ENCODE measurements at places on chromosomes 2 and 18. TPM values are rescaled to one million over a fixed set of nuclear protein-coding genes. Genes with fewer than 3 reads are reported as not detected.

Gene PXDN
- 25.4 TPM for total RNA-seq

Gene LINC00305
- not detected for total RNA-seq

Gene CRYGC
- 9.0 TPM for total RNA-seq

Gene HRH4
- not detected for total RNA-seq

Gene MREG
- total RNA-seq, result 4.2 TPM

Gene RGPD4
- not detected for total RNA-seq

Gene ESCO1
- total RNA-seq, result 27.9 TPM

Gene ABHD1
- total RNA-seq, result 0.43 TPM

Gene NEB
- total RNA-seq, result not detected

Gene LRP2
- not detected for total RNA-seq

Gene FSIP2
- not detected for total RNA-seq

DNA sequence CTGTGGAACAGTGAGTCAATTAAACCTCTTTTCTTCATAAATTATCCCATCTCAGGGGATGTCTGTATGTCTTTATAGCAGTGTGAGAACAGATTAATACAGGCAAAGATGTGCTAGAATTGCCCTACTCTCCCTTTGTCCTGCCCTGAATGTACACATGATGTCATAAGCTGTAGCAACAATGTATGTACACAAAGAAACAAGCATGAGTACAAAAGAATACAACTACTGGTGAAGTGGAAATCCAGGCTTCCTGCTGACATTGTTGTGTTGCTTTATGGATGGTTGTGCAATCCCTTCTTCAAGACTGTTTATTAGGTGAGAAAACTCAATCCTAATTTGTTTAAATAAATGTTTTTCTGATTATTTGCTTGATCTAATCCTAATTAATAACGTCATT lies 446.6 kb downstream of the DSC3 start:
- DNase-seq, result no peak

DNA sequence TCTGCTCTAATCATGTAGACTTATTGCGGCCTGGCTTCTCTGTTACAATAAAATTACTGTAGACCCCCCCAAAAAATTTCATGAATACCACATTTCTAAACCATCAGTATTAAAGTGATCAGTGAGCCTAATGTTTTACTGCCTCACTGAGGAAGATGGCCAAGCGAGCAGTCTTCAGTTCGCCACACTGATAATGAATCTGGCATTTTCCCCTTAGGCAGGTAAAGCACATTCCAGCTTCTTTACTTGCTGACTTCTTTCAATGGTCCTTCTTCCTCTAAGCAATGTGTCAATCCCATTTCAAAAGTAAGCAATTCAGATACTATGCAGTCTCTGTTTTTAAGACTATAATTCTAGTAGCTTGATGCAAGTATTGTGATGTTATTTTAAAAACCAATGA lies 137.6 kb downstream of the LAMA1 start:
- no peak for DNase-seq

DNA sequence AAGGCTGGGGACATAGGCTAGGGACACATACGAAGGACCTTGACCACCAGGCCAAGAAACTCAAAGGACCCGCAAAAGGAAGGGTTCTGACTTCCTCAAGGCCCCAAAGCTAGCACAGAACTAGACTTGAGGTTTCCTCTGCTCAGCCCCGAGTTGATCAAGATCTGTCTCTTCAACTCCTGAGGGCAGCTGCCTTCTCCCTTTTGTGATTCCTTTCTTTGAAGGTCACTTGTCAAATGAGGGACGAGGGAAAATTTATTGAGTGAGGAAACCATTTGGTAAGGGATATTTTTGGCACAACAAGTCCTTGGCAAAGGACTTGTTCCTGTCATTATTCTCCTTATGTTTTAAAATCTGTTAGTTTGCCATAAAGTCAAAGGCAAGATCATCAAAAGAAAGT lies 12.3 kb upstream of the ROCK2 start:
- no peak for DNase-seq

DNA sequence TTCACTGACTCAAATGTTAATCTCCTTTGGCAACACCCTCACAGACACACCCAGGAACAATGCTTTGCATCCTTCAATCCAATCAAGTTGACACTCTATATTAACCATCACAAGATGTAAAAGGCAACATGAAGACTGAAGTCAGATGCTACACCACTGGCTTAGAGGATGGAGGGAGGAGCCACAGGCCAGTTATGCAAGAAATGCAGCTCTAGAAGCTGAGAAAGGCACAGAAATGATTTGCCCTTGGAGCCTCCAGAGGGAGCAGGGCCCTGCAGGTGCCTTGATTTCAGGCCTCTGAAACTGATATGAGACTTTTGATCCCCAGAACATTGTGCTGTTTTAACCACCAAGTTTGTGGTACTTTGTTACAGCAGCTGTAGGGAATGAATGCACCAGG lies 276.3 kb downstream of the KCNS3 start:
- DNase-seq, result no peak

GRCh38 chr18:38115201-38115600 lies 549.6 kb upstream of the CELF4 start:
- no peak for DNase-seq

DNA sequence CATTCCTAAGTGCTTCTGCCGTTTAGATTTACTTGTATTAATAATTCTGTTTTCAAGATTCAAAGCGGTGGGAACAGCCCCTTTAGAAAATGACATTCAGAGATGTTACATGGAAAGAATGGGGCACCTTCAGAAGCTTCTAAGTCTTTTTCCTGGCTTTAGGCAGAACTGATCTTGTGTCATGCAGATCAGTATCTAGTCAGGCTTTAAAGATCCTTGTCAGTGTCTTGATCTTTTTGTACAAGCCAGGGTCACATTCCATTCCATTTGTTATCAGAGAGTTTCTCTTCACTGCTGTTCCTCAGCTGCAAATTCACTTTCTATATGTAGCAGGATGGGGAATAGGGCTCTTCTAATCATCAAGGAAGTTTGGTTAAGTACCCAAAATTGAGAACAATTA lies 275.3 kb downstream of the DCC start:
- DNase-seq, result no peak

DNA sequence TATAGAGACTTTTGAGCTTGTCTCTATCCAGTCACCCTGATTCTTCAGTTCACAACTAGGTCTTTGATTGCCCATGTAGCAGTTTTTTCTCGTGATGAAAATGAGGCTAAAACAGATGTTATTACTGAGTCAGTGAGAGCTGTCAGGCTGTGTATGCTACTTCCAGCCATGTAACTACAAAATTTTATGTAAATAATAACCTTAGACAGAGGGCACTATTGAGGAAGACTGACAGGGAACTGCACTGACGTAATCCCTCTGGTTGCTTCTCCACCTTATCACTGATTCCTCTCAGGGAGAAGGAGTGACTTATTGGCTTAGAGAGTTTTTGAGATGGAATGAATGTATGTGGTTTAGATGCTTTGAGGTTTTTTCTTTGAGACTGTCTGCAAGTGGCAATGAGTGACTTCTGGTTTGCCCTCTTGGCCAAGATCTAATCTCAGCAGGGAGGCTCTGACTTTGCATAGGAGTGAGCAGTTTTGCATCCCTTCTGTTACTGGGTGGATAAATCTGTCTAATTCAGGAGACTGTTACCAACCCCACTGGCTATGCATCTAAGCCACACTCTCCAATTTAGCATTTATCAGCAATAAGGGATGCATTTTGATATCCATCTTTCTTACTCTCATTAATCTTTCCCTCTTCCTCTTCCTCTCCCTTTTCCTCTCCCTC lies 555.2 kb upstream of the FANCL start:
- no peak for DNase-seq

DNA sequence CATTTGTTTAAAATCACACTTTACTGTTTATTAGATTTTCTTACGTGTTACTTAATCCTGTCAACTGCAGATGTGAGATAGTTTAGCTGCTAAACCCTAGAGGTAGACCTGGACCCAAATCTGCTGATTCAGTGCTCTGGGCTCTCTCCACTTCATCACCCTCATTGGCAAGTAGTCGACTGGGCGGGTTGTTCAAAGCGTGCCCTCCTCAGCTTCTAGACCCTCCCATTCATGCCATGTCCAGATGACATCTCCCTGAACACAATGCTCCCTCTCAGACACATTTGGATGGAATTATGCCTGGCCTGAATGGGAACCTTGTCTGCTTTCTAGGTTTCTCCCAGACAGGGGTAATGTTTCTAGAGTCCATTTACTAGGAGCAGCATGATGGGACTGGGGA lies 43.7 kb downstream of the RPIA start:
- no peak for DNase-seq

DNA sequence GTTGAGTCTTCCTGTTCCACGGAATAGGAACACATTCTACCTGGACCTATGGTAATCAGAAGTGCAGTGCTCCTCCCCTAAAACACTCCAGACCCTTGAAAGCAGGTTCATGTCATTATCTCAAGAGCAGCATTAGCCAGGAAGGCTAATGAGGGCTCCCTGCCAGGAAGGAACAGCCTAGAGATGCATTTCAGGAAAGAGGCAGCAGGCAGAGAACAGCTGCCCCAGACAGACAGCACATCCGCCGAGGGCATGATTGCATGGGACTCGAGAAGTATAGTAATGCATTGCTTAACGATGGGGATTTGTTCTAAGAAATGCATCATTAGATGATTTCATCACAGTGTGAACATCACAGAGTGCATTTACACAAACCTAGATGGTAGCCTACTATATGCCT lies 171.5 kb downstream of the ALK start:
- no peak for DNase-seq

- no peak for DNase-seq
Observed at GRCh38 chr2:24912523-24912922, 7.5 kb downstream of the ADCY3 start.

DNA sequence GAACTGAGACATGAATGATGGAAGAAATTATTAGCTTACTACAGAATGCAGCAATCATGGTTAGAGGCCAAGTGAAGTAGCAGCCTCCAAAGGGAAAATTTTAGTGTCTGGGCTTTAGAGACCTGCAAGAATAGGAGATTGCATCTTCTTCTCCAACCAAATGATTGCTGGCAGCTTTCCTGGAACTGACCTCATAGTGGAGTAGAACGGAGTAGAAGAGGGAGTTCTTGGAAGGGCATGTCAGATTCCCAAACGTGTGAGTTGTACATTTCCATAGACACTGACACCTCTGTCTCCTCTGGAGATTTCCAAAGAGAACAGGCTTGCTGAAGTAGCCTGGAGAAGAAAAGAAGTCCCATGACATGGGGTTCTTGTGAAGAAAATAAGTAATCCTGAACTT lies 169.8 kb upstream of the ERBB4 start:
- DNase-seq, result no peak

DNA sequence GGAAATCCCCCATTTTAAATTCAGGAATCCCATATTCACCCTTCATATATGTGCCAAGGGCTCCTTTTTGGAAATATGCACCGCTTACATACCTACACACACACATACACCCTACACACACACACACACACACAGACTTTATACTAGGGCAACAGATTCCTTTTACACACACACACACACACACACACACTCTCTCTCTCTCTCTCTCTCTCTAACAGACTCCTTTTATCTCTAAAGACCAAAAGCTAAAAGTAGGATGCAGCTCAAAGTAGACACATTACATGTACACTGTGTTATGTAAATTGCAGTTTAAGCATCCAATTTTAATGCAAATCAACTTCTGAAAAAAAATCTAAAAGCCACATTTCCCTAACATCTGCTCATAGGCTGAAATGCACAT lies 130.9 kb upstream of the CAPN13 start:
- DNase-seq, result no peak

GRCh38 chr2:223228871-223229270 lies 176.9 kb downstream of the KCNE4 start:
- DNase-seq, result no peak

- peak; percentile 61 for DNase-seq
Observed at GRCh38 chr2:85741211-85741832, 12.5 kb upstream of the ATOH8 start.

GRCh38 chr2:70837980-70838925 lies 2.6 kb upstream of the CD207 start:
- no peak for DNase-seq

DNA sequence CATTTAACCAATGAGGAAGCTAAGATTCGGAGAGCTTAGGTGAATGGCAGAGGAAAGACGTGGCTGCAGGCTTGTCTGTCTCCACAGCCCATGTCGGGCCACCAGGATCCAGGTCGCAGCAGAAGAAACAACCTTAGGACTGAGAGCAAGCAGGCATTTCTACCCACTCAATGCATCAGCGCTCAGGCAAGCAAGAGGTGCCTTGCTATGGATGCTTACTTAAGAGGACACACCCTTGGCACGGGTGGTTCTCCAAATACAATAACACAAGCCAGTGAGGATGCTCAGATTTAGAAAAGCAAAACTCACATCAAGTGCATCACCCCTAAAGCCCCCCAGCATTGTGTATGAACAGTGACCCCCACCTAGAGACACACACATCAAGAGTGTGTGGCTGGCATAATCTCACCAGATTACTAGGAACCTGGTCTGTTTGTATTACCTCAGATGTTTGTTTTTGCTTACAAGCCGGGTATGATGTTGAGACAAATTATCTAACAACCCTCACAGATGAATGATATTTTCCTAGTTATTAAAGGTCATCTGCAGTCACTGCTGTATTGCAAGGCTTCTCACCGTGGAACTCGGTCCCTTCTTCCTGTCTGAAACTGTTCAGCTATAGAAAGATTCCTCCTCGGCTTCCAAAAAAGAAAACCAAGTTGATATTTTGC lies 34.2 kb upstream of the NPAS2 start:
- no peak for DNase-seq

GRCh38 chr2:64695721-64696261 lies 42.1 kb upstream of the SERTAD2 start:
- DNase-seq, result peak; percentile 37

DNA sequence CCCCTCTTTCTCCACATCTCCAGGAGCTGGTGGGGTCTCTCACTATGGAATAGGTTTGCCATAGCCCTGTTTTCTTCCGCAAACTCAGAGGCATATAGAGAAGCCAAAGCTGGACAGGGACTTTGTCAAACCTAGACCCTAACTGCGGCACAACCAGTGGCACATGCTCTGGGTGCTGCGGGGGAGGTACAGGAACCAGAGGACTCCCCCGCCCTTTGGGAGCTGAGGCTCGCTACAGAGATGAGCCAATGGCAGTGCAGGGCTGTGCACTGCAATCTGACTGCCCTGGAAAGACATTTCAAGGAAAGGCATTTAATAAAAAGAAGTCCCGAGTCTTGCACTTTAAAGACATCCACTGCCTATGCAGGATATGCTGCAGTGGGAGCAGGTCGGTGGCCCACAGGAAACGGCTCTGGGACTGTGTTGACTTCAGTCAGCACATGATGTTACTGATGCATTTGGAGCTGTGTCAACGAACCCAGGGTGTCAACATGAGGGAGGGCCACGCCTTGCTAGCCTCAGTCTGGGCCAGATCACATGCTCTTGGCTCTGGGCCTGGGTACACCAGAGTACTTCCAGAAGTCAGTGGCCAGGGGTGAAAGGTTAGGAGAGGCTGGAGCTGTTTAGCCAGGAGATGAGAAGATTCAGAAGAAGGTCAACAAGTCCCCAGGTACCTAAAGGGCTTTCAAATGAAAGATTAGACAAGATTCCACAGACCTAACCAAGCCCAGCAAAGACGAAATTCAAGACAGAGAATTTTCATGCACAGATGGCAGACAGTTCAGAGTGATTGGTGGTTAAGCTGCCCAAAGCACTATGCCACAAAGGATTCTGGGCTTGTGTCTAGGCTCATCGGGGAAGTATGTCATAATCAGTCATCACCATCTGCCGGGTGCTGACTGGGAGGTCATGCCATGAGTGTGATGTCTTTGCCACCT lies 8.2 kb downstream of the SLC35F6 start:
- DNase-seq, result peak; percentile 92

Measured in G401 (cell line).